Pancreas (tissue), 10 donors: ENCODE measurements at places on chromosomes 6 and 20. TPM values are rescaled to one million over a fixed set of nuclear protein-coding genes. Genes with fewer than 3 reads are reported as not detected.

DNA sequence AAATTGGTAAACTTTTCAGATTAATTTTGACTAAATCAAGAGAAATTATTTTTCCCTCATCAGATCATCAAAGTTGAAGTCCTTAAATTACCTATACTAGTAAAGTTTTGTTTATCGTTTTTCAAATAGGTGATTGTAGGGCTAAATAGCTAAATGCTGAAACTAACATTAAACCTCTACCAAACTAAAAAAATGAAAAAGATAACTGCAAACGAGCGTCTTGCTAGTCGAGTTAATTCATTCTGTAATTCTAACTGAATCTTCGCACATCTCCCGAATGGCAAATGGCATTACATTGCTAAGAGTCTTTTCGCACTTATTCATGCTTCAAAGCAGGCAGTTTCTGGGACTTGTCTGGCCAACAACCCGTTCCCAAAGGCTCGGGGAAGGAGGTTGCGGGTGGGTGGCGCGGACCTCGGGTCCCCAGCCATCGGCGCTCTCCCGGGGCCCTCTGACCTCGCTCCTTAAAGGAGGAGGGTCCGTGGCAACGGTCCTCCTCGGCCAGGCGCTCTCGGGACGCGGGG, 43.8 kb downstream of the POPDC3 start:
- peak overlapping the region; percentile 38 for H3K4me3 ChIP-seq
- no peak for DNase-seq
- H3K4me1 ChIP-seq, result no peaks in the 10 kb centered on the region
- no peak overlapping the region for H3K27ac ChIP-seq

DNA sequence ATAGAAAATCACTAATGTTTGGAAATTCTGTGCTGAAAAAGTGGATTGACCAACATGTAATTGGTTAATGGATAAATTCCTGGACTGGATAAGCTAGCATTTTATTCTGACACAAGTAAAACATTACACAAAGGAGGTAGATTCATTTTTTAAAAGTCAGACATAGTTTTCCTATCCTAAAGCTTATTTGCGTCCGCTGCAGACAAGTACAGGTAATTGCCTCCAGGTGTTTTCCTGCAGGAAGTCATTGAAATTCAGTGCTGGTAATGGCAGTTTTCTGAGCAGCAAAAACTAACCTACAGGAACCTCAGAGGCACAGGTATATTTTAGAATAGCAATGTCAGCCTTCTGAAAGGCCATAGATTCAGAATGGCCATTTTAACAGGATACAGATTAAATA, 20.0 kb upstream of the HIVEP1 start:
- H3K4me1 ChIP-seq, result no peaks in the 10 kb centered on the region
- H3K36me3 ChIP-seq, result no peaks in the 10 kb centered on the region
- H3K27me3 ChIP-seq, result no peaks in the 10 kb centered on the region

DNA sequence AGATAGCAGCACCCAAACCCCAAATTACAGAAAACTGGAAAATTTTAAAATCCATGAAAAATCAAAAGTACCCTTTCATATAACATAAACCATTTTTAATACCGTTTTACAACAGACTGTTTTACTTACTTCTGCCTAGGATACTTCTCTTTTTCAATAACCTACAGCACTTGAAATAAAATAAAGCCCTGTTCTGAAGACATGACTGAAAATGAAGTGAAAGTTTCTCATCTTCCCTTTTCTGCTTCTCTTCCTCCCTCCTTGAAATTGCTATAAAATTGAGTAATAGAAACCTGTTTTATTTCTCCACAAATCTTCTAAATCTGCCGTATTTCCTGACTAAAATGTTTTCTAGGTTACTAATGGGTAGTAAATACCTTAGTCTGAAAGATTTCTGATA, 20.3 kb downstream of the MMS22L start:
- no peak for DNase-seq
- H3K27me3 ChIP-seq, result no peaks in the 10 kb centered on the region
- no peaks in the 10 kb centered on the region for H3K4me1 ChIP-seq
- no peak overlapping the region for H3K27ac ChIP-seq

- H3K4me3 ChIP-seq, result no peak overlapping the region
- DNase-seq, result no peak
Measured at GRCh38 chr6:128919412-128920180, 36.7 kb downstream of the LAMA2 start.

- no peaks in the 10 kb centered on the region for H3K27me3 ChIP-seq
- H3K27ac ChIP-seq, result no peak overlapping the region
- no peaks in the 10 kb centered on the region for H3K36me3 ChIP-seq
- no peaks in the 10 kb centered on the region for H3K4me1 ChIP-seq
- DNase-seq, result no peak
Measured at GRCh38 chr6:127162836-127163235, 44.4 kb downstream of the RSPO3 start.

DNA sequence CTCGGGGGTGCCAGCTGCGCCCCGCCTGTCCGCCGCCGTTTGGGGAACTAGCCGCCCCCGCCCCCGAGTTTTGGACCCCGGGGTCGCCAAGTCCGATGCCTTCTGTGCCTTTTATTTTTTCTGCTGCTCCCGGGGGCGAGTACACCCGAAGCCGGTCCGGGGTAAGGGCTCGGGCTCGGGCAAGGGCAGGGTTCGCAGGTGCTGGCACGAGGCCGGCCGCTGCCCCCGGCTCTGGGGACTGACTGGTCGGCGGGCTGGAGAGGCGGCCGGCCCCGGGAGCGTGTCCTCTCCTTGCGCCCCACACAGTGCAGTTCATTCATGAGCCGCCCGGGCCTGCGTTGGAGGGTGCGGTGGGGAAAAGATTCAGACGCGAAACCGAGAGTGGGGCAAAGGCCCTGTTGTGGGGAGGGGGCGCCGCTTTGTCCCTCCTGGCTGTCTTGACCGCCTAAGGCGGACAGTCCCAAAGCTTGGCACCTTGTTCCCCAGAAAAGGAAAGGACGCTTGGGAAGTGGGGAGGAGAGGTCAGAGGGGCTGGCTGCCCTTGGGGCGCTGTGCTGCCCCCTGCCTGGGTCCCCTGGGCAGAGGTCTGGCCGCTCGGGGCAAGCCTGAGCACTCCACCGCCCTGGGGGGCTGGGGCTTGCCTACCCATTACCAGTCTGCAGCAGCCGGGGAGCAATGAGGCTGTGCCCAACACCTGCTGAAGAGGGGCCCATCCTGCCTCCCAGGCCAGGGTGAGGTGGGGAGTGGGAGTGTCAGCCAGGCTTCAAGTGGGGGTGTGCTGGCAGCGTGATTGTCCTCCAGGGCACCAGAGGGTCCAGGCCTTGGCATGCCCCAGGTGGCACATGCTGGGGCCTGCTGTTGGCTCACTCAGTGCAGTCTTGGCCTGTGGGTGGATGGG, 915 bp downstream of the TMEM63B start:
- peak; percentile 43 for DNase-seq
- no peaks in the 10 kb centered on the region for H3K27me3 ChIP-seq
- H3K36me3 ChIP-seq, result no peaks in the 10 kb centered on the region
- H3K4me1 ChIP-seq, result peaks cover 39% of the 10 kb centered on the region
- peak overlapping the region; percentile 82 for H3K27ac ChIP-seq

GRCh38 chr20:59042151-59042795, at the start of gene PRELID3B:
Gene PRELID3B (minus strand): TSS chr20:59042786. CDS start chr20:59042730, 56 bp downstream.
- peak within 1 kb of the TSS; percentile 56 for H3K27ac ChIP-seq
- peak; percentile 86 for DNase-seq
- peak within 1 kb of the TSS; percentile 80 for H3K4me3 ChIP-seq
- H3K27me3 ChIP-seq, result no peaks in the 10 kb centered on the region
- H3K4me1 ChIP-seq, result peaks cover 4% of the 10 kb centered on the region

DNA sequence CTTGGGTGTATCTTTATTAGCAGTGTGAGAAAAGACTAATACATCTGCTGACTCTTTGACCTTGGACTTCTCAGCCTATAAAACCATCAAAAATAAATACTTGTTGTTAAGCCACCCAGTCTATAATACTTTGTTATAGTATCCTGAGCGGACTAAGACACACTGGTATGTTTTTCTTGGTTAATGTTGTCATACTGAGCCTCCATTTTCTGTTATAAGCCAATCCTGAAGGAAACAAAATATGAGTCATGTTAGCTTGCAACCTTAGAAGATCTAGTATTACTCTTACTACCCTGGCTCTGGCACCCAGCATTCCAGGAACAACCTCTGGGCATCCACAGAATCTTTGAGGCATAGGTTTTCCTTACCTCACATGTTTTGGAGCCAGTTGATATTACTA, 307.2 kb downstream of the FRK start:
- no peak overlapping the region for H3K27ac ChIP-seq
- H3K27me3 ChIP-seq, result no peaks in the 10 kb centered on the region
- no peak for DNase-seq
- no peaks in the 10 kb centered on the region for H3K4me1 ChIP-seq
- H3K4me3 ChIP-seq, result no peak overlapping the region

DNA sequence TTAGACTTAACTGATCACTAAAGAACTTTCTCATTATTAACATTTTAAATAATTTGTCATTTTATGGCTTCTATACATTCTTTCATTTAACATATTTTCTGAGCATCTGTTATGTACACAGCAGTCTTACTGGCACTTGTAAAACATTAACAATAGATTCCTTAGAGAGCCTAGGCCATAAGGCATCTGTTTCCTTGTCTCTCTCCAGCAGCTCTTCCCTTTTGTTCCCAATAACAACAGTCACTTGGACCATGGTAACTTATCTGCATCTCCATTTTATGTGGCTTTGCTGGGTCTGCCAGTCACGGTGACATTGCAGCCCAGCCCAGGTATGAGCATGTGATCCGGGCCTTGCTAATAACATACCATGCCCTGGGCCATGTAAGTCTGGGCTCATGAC, 11.7 kb upstream of the TASP1 start:
- no peaks in the 10 kb centered on the region for H3K27me3 ChIP-seq
- no peak for DNase-seq
- H3K27ac ChIP-seq, result no peak overlapping the region
- no peak overlapping the region for H3K4me3 ChIP-seq
- H3K4me1 ChIP-seq, result no peaks in the 10 kb centered on the region
- H3K36me3 ChIP-seq, result no peaks in the 10 kb centered on the region

DNA sequence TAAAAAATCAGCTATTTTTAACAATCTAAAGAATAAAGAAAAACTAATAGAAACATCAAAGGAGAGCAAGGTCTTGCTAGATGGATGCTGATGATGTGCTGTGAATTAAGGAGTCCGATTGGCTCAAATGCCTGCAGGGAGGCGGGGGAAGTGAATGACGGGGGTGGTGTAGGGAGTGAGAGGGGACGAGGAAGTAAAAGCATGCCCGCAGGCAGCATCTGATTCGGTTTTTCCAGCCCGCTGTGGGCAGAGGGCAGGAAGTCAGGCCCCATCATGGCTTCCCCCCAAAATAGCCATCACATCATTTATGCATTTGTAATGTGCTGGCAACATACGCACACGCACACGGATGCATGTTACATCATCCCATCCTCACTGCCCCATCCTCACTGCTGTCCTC, 10.3 kb downstream of the RSPO4 start:
- peaks cover 9% of the 10 kb centered on the region for H3K27me3 ChIP-seq
- H3K4me1 ChIP-seq, result no peaks in the 10 kb centered on the region
- no peak overlapping the region for H3K27ac ChIP-seq
- no peak for DNase-seq
- no peak overlapping the region for H3K4me3 ChIP-seq
- no peaks in the 10 kb centered on the region for H3K36me3 ChIP-seq

DNA sequence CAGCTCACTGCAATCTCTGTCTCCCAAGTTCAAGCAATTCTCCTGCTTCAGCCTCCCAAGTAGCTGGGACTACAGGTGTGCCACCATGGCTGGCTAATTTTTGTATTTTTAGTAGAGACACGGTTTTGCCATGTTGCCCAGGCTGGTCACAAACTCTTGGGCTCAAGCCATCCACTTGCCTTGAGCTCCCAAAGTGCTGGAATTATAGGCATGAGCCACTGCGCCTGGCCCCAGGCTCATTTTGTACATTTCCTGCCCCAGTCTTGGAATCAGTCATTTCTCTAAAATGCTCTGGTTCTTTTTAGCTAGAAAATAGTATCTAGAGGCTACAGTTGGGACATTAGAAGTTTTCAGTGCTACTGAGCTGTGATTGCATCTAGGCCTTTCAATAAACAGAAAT, 13.5 kb downstream of the MANBAL start:
- H3K27ac ChIP-seq, result no peak overlapping the region
- DNase-seq, result no peak
- H3K27me3 ChIP-seq, result no peaks in the 10 kb centered on the region
- H3K4me3 ChIP-seq, result no peak overlapping the region
- peaks cover 17% of the 10 kb centered on the region for H3K4me1 ChIP-seq

DNA sequence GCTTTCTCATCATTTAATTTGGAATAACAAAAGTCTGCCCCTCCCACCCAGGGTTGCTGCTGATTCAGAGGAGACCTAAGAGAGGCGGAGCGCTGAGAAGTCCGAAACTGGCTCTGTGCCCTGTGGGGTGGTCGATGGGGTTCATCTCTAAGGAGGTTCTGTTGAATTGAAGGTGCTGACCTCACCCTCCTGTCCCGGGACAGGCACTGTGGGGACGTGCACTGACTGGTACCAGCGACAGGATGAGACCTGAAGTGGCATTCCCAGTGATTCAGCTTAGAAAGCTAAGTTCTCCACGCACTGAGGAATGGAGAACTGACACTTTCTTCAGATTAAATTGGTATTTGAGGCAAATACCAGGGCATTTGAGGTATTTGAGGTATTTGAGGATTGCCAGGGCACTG, 1.3 kb downstream of the GUCA1B start:
- no peak overlapping the region for H3K27ac ChIP-seq
- H3K4me1 ChIP-seq, result no peaks in the 10 kb centered on the region
- no peaks in the 10 kb centered on the region for H3K36me3 ChIP-seq
- H3K4me3 ChIP-seq, result no peak overlapping the region

DNA sequence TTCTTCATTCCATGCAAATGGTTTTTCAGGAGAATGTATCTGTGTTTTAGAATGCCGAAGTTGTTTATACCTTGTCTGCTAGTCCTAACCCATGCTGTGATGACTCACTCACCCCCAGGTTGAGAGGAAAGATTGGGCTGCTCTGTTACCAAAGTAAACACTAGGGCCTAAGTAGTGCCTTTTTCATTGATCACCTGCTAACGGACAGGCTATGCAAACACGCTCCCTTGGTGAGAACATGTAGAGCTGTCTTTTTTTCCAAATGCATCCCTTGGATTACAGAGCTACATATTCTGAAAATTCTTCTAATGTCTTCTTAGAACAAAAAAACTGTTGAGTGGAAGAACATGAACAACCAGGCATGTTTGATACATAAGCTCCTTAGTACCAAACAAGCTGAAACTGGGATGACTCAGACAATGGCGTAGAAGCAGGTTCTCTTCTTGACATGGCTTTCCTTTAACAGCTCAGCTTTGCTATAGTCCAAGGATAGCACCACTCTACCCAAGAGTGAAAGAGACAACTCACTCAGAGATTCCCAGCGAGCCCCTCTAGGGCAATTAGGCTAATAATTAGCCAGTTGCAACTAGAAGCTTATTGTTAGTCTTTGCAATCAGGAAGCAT, 20.5 kb downstream of the PERP start:
- H3K4me3 ChIP-seq, result no peak overlapping the region
- H3K27me3 ChIP-seq, result no peaks in the 10 kb centered on the region
- no peaks in the 10 kb centered on the region for H3K36me3 ChIP-seq

GRCh38 chr6:106674541-106675229, 45.3 kb downstream of the QRSL1 start:
- no peak overlapping the region for H3K27ac ChIP-seq
- DNase-seq, result no peak
- no peak overlapping the region for H3K4me3 ChIP-seq
- no peaks in the 10 kb centered on the region for H3K4me1 ChIP-seq
- H3K27me3 ChIP-seq, result no peaks in the 10 kb centered on the region
- H3K36me3 ChIP-seq, result no peaks in the 10 kb centered on the region

The SPTLC3 gene
- 9.3 TPM for total RNA-seq

The GGTLC1 gene
- total RNA-seq, result not detected

The GPSM3 gene
- 2.0 TPM for total RNA-seq

The SCAND1 gene
- total RNA-seq, result 43.6 TPM

The NKAIN2 gene
- total RNA-seq, result not detected

The TP53TG5 gene
- not detected for total RNA-seq

The DOK5 gene
- total RNA-seq, result 0.56 TPM

The RUNX2 gene
- 0.83 TPM for total RNA-seq

The GUCA1A gene
- 0.12 TPM for total RNA-seq

The JAG1 gene
- total RNA-seq, result 31.8 TPM

The SEL1L2 gene
- total RNA-seq, result not detected

The SLC24A3 gene
- total RNA-seq, result 0.28 TPM

The XPO5 gene
- total RNA-seq, result 25.7 TPM

The TAF8 gene
- 16.8 TPM for total RNA-seq

The XRN2 gene
- 32.7 TPM for total RNA-seq
